ENCODE measurements at places on chromosomes 2 and 18.

DNA sequence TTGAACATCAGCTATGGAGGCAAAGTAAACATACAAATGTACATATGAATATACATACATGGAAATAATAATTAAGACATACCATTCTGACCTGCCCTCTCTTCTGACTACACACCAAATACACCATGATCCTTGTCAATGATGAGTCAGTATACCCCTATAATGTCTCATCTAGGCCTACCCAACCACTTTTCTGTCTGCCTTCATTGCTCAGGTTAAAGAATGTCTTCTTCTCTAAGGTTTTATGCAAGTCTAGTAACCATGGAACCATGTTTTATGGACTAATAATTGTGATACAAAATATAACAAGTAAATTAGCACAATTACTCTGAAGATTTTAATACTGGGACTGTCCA is 128.7 kb downstream of the NCKAP5 start:
- no peak for DNase-seq

GRCh38 chr2:133711201-133711600 is 142.9 kb upstream of the NCKAP5 start:
- DNase-seq, result no peak

DNA sequence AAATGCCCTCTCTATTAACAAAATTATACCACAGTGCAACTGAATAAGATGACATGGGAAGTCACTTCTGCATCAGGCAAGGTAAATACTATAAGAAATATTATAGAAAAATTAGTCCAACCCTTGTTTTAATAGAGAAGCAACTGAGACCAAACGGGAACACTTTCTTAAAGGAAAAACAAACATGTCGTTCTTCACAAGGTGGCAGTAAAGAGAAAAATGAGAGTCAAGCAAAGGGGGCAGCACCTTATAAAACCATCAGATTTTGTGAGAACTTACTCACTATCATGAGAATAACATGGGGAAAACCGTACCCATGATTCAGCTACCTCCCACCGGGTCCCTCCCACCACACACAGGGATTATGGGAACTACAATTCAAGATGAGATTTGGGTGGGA is 481.7 kb upstream of the CRIM1 start:
- no peak for DNase-seq

- DNase-seq, result no peak
Measured at GRCh38 chr2:187124529-187124928, 275.6 kb upstream of the ZSWIM2 start.

- no peak for DNase-seq
Measured at GRCh38 chr2:119254601-119255080, 31.0 kb downstream of the STEAP3 start.

- peak; percentile 23 for DNase-seq
Measured at GRCh38 chr18:49161627-49162026, 210.9 kb upstream of the SMAD7 start.

- DNase-seq, result no peak
Measured at GRCh38 chr2:70199320-70199864, 8.6 kb upstream of the C2orf42 start.

DNA sequence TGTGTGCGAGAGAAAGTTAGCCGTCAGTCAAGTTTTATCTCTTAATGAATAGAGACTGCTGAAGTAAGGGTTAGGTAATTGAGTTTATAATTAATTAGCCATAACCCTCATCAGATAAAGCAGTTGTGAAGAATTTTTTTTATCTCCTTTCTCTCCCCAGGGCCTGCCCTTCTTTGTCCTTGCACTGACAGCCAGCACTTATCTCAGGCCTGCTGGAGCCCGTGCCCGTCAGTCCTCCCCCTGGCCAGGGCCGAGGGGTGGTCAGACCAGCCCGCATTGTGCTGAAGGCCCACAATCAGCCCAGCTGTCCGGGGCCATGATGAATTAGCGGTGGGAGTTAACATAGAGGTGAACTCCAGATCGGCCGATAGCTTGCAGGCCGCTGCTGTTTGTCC is 315.7 kb downstream of the GBX2 start:
- no peak for DNase-seq

DNA sequence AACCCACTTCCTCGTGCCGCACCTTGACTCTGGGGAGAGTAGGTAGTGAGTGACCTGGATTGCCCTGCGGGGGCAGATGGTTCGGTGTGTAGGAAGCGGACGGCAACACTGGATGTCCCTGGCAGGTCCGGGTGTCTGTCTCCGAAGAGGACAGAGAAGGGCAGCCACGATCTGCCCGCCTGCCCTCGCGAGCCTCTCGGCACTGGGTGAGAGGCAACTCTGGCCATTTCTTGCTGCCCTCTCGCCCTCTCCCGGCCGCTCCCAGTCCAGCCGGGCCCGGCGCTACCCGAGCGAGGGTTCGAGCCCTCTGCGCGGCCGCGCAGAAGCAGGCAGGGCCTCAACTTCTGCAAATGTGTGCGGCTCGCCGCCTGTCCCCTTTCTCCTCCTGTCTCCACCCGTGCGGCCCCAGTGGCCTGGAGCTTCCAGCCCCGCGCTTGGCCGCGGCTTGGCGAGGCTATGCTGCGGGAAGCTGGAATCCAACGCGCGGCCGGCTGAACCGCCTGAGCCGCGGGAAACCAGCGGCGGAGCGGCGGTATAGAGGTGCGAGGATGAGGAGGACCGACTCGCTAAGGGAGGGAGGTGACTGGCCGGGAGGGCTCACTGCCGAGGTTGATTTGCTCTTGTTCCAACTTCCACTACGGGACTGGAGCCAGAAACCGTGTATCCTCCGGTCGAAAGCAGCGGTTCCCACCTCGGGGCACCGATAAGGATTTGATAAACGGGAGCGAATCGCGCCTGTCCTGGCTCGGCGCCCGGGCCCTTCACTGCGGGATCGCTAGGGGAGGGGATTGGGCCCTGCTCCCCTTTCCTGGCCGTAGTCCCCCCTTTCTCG is 1.5 kb downstream of the EPAS1 start:
- DNase-seq, result no peak

DNA sequence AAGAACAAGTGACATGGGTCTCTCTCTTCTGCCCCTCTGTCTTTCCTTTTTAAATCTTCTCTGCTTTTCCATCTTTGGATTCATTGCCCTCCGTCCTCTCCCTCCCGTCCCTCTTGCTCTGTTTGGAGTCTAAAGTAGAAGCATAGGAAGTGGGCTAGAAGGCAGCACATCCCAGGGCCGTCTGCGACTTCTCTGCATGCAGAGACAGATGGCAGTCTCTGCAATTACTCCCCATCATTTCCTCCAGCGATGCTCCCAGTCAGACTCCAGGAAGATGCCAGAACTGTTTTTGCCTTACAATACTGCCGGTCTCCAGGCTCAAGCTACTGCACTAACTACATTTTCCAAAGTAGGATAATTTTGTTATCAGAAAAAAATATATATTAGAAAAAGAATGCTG is 35.2 kb upstream of the LPIN2 start:
- no peak for DNase-seq

DNA sequence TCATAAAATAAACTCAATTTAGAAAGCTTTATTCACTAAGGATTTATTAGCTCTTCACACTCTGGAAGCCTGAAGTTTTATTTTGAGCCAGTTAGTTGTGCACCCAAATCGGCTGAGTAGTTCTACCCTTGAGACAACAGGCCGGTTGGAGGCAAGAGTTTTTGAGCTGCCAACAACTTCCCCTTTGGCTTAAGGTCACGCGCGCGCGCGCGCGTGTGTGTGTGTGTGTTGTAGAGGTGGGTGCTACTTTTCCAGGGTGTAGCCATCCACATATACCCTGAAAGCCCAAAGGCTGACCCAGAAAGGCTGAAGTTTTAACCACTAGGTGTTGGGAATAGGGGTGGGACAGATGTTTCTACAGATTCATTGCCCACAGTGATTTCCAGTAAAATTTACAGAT is 150.2 kb upstream of the LHCGR start:
- no peak for DNase-seq

DNA sequence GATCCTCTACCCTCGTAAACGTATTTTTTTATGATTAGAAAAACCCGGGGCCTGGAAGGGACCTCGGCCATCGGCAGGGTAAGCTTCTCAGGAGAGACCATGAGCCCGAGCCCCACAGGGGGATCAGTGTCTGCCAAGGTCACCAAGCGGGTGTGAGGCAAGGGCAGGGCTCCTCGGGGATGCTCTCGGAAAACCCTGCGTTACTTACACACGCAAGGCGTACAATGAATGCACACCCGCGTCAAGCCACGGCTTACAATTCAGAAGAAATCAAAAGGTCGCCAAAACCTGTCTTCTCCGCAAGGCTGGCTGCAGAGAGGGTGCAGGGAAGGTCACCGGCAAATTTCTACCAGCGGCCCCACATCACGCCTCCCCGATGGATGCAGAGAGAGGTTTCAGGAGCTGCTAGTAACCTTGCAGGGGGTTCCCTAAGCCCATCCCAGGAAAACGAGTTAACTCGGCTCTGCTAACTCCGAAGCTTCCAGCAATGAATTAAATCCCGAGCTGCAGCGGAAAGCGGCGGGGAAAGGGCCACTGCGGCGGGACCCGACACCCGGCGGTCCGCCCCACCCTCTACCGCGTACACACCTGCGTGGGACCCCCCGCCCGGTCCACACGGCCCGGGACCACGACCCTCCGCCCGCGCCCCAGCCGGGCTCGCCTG is 638 bp downstream of the ST3GAL5 start:
- DNase-seq, result no peak

DNA sequence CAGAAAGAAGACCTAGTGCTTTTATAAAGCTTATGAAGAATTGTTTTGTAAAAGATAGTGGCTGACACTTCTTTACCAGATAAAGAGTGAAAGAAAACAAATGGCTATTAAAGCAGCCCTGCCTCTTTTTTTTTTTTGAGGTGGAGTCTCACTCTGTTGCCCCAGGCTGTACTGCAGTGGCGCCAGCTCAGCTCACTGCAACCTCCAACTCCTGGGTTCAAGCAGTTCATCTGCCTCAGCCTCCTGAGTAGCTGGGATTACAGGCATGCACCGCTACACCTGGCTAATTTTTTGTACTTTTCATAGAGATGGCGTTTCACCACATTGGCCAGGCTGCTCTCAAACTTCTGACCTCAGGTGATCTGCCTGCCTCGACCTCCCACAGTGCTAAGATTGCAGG is 12.9 kb downstream of the ARPC2 start:
- DNase-seq, result no peak

DNA sequence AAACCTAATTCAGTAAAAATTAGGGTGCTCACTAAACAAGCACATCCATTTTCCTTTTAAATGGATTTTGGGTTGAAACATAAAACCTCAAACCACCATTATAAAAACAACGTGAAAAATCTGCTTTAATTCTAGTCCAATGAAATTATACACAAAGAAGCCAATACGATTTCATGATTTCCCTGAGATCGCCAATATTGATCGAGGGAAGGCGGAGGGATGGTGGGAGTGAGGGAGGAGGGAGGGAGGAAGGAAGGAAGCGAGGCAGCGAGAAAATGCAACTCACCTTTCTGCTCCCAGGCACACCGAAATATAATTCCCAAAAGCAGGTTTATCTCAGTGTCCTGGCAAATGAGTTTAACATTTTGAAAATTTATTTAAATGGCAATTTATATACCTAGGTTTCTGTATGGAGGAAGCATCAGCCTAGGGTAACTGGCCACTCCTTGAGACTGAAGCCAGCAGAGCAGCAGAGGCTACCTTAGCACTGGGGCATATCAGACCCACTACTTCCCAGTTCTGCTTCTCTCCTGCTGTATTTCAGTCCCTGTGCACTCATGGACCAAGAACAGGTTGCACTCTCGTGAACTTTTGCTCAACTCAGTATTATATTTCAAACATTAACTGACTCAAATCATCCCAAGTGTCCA is 2.3 kb upstream of the ONECUT2 start:
- DNase-seq, result no peak

DNA sequence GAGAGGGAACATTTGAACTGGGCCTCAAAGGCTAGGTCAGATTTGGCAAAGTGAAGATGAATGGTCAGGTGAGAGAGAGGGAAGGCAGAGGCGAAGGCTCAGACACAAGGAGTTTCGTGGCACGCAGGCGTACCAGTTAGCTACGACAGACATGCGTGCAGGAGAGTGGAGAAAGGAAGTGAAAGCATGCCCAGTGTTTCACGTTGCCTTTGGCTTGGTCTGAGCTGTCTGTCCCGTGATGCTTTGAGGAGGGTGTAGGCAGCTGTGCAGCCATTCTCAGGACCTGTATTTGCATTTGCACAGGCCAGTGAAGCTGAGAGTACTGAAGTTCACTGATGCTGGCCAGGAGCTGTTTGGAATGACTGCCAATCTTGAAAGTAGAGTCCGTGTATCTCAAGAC is 69.5 kb downstream of the HNRNPLL start:
- no peak for DNase-seq

GRCh38 chr2:166375736-166376487 is at the start of gene SCN9A:
Gene SCN9A (minus strand): TSS chr2:166375944. CDS start chr2:166311756, 64,188 bp downstream.
- no peak for DNase-seq

DNA sequence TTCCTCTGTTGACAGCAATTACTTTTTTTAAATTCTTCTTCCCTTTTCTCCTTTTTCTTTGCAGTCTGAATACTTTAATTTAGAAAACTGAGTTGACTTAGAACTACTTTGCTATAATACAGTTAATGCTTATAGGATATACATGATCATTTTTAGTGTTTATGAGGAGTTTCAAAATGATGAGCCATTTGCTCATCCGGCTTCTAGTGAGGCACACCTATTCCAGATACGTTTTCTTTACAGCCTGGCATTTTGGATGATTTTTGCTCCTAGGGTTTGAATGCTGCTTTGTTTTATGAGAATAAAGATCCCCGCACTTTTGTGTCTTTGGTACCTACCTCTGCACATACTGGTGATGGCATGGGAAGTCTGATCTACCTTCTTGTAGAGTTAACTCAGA is 52.8 kb downstream of the EIF5B start:
- no peak for DNase-seq

DNA sequence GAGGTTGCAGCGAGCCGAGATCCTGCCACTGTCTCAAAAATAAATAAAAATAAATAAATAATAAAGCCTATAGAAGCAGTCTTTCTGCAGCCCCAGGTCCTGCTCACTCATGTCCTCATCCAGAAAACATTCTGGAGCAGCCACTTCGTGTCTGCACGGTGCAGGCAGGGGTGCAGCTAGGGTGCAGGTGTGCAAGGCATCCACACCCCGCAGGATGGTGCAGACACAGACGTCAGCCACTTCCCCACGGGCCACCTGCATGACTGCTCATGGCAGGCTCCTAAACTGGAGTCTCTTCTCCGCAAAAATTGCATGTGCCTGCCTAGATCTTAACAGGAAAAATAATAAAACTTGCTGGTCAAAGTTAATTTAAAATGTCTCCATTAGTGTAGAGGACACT is 80.2 kb upstream of the SNTG2 start:
- DNase-seq, result no peak

DNA sequence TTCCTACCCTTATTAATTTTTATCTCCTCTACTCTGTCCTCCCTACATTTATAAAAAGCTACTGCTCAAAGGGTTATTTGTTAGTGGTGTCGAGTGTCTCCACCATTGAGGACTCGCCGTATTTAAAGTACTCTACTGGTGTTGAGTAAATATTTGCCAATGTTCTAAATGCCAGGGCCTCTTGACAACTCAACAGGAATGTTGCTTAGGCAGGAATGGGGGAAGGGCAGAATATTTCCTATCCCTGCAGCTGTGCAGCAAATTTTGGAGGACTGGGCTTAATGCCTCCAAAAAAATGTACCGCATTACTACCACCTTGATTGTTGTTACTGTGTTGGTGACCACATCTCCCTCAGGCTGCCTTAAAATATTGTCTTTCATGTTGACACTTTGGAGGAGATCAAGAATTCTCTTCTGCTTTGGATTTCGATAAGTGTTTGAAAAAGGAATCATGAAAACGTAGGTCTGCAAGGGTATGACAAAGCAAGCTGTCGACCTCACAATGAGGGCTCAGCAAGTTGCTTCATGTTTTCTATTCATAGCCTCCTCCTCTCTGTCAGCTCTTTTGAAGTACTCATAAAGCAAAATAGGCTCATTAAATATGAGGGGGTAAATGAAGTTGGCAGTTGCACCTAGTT is 84.3 kb downstream of the EFEMP1 start:
- DNase-seq, result peak; percentile 23

GRCh38 chr2:62217970-62218369 is 22.1 kb downstream of the B3GNT2 start:
- peak; percentile 20 for DNase-seq

Data from AG04450 (cell line).